ENCODE measurements at places on chromosomes 5 and 9. TPM values are rescaled to one million over a fixed set of nuclear protein-coding genes. Genes with fewer than 3 reads are reported as not detected.

The CDH18 gene
- 0.12 TPM for total RNA-seq

The ARL14EPL gene
- not detected for total RNA-seq

The SLC36A3 gene
- total RNA-seq: not detected

The CDC20B gene
- 0.06 TPM for total RNA-seq

The FGFR4 gene
- 0.66 TPM for total RNA-seq

The PCDH12 gene
- 1.7 TPM for total RNA-seq

The BHMT2 gene
- total RNA-seq: 4.1 TPM

The LIFR gene
- 21.0 TPM for total RNA-seq

The PCDHGA1 gene
- 1.1 TPM for total RNA-seq

The COL15A1 gene
- total RNA-seq: 2.7 TPM

The SQSTM1 gene
- total RNA-seq: 903 TPM

The EIF4EBP3 gene
- 1.8 TPM for total RNA-seq

The ARSB gene
- total RNA-seq: 74.5 TPM

Measured in aortic smooth muscle cell (primary cell).